Left ventricle myocardium inferior (tissue), 1 donor: ENCODE measurements at places on chromosomes 6 and 20. TPM values are rescaled to one million over a fixed set of nuclear protein-coding genes. Genes with fewer than 3 reads are reported as not detected.

Gene EYA4
- 15.4 TPM for total RNA-seq

Gene NDRG3
- total RNA-seq: 34.4 TPM

Gene APOM
- total RNA-seq: 2.4 TPM

DNA sequence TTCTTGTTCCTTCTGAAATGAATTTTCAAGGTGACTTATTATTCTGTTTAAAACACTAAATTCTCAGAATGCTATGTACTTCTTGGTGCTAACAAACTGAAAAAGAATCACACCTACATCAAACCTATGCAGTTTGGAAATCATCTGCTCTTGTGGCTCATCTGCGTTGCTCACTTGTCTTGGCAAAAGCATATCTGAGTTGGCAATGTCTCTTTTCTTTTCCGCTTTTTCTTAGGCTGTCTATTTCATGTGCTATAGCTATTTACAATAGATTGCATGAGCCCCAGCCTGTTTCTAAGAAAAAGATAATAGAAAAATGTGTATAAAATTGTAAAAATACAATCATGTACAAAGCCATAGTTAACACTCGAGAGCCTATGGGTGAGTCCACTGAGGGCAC is 348.9 kb upstream of the AGPAT4 start:
- DNase-seq: no peak

DNA sequence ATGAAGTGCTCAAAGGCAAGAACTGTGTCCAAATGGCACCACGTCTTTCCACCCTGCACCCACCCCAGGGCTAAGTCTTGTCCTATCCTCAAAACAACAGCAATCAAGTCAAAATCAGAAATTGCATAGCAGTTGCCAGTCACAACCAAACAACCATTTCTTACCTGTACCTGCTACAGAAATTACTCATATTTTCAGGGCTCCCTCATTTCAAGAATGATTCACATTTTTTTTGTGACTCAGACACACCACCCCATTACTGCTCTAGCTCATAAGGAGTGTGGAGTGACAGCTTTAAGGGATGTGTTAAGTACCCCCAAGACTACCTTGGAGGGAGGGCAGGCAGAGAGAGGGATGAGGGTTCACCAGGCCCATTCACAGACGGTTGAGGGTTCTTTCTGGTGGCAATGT is 111.7 kb downstream of the TRERF1 start:
- DNase-seq: no peak
